ENCODE measurements at places on chromosomes 5 and 9.

DNA sequence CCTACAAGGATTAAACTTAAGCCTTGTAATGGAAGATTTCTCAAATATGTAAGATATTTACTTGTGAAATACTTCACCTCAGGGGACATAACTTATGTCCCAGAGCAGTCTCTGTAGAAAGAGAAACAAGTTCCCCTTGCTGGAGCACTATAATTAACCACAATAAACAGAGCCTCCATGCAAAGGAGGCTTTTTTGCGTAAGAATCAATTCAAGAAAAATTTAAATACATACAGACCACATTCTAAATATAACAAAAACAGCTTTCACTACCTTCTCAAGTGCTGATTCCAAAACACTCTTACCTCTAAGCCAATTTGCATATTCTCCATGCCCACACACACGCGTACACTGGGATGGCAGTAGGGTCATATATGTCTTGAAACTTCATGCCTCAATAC lies 30.7 kb upstream of the CCNB1 start:
- DNase-seq = no peak

- DNase-seq = no peak
Observed at GRCh38 chr9:110650261-110650660, 18.3 kb upstream of the MUSK start.

- peak; percentile 86 for DNase-seq
Observed at GRCh38 chr9:109903515-109904138, 123.6 kb downstream of the PALM2AKAP2 start.

GRCh38 chr9:32782476-32783167 lies 718 bp upstream of the TMEM215 start:
- peak; percentile 20 for DNase-seq

DNA sequence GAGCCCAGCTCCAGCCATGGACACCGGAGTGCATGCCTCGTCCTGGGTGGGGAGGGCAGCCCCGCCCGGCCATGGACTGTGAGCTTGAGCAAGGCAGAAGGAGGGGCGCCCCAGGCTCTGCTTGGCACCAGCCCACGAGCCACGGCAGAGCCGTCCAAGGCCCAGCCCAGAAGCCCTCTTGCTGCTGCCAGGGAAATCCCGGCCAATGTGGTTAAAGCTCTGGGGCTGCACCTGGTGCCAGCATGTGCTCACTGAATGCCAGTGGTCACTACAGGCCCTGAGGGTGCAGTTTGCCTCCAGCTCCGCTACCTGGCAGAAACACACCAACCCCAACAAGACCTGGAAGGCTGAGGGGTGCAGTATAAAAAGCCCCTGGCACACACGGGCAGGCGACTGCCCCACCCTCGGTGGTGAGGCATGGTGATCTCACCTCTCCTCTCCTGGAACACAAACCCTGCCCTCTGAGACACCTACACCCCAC lies 11.8 kb downstream of the BRD3 start:
- DNase-seq = peak; percentile 28

DNA sequence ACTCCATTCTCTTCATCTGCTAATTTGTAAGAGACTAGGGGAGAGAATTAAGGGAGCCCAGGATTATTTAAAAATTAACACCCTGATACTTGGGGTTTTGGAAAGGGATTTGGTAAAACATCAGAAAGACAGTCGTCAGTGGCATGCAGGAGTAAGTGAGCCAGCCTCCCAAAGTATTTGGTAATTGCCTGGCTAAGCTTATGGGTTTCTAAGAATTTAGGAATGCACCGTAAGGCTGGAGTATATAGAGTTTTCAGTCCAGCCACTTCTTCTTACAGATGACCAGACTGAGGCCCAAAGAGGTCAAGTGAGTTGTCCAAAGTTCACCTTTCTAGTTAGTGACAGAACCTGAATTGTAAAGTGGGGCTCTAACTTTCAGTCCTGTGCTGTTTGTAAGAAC lies 25.8 kb upstream of the NFIB start:
- DNase-seq = no peak

DNA sequence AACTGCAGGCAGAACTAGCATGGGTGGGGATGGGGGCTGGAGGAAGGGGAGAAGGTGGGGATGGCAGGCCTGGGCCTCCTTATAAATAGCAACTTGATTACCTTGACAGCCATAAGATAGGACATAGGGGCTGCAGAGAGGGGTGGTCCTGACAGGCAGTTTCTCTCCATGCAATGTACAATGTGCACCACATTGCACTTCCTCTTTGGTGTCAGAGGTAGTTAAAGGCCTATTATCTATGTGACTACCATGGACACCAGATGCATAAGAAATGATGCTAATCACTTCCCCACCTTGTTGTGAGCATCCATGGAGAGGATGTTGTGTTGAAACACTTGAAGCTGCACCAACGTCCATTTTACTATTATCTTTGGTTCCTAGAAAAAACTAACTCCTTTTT lies 20.2 kb upstream of the SUB1 start:
- no peak for DNase-seq

DNA sequence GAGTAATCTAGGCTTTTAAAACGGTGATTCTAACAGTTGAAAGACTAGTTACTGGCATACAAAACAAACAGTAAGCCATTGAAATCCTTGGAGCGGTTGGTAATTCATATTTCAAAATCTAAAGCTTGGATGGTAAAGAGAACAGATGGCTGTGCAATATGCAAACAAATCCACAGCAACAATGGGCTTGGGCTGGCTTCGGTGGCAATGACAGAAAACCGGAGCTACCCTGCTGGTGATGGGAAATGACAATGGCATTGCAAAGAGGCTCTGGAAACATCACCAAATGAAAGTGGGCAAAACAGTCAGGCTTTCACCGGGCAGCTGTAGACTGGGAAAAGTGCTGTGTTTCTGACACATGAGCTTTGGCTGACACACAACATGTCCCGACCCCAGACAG lies 42.2 kb downstream of the MED27 start:
- peak; percentile 48 for DNase-seq

GRCh38 chr5:167228134-167228533 lies 1063.3 kb upstream of the WWC1 start:
- DNase-seq = no peak

DNA sequence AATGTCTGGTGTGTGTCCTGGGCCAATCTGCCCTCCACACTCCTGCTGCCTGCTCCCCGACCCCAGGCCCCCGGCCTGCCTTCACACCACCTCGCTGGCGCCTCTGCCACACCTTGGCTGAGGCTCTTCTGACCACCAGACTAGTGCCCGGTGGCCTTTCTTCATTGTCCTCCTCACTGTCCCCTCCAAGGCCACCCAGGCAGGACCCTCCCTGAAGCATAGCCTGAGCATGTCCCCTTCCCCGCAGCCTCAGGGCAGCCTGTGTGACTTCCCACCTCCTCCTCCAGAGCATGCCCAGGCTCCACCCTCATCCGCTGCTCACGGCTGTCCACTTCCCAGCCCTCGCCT lies 154.6 kb downstream of the OLFM1 start:
- no peak for DNase-seq

- DNase-seq = peak; percentile 63
Observed at GRCh38 chr5:135578685-135579341, at the start of gene CXCL14. TSS of gene CXCL14 (minus strand) at chr5:135578991. CDS start at chr5:135578778, 213 bp downstream.

- DNase-seq = no peak
Observed at GRCh38 chr5:119449882-119450281, 2.4 kb upstream of the HSD17B4 start.

DNA sequence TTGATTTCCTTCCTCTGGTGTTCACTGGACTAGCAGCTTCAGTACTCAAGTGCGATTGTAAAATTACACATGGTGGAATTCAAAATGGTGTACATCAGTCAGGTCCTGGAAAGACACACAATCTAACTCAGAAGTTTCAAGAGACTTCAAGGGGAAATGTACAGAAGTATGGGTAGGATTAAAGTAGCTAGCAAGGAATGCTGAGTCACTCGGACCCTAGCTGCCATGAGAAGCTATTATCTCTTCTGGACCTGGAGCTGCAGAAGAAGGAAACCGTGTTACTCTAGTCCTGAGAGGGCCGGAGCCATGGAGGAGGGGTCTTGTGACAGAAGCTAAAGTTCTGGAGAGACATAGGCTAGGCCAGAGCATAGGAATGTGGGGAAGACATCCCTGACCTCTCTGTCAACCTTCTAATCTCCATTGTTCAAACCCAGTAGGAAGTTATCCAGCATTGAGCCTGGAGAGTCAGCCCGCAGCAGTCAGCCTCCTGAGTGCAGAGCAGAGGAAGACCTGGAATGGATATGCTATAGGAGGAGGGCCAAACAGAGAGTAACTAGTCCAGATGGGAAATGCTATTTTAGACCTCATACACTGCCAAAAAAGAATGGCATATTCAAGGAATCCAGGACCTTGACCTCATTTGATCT lies 84.3 kb downstream of the GHR start:
- DNase-seq = peak; percentile 33

- no peak for DNase-seq
Observed at GRCh38 chr5:163809473-163809872, 304.1 kb downstream of the MAT2B start.

DNA sequence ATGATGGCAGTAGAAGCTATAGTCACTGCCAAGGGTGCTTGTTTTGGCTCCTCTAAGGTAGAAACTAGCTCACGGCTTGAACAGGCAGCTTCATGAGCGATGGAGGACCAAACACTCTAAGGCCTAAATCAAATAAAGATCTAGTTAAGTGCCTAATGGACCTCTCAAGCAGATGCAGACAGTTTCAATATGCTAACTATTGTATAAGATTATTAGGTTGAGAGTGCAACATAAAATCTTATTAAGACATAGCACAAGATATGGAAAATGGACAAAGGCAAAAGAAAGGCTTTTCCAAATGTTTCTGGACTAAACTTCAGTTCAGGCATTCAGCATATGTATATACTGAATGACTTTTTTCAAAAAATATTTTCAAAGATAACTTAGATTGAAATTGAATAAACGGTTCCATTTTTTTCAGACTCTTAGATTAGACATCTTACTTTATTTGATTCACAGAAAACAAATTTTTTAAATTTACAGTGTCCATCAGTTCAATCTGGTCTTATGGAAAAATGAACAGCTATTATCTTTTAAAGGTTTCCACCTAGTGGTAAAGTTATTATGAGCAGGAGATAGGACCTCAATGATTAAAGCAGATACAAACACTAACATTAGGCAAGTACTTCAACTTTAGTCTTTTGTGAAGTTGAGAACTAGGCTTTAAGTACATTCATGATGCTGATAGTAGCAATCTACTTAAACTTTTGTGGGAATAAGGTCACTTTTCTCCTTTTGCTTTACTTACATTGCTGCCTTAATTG lies 1167.7 kb downstream of the MAT2B start:
- no peak for DNase-seq

- no peak for DNase-seq
Observed at GRCh38 chr5:150158170-150158949, 2.7 kb upstream of the PDGFRB start.

DNA sequence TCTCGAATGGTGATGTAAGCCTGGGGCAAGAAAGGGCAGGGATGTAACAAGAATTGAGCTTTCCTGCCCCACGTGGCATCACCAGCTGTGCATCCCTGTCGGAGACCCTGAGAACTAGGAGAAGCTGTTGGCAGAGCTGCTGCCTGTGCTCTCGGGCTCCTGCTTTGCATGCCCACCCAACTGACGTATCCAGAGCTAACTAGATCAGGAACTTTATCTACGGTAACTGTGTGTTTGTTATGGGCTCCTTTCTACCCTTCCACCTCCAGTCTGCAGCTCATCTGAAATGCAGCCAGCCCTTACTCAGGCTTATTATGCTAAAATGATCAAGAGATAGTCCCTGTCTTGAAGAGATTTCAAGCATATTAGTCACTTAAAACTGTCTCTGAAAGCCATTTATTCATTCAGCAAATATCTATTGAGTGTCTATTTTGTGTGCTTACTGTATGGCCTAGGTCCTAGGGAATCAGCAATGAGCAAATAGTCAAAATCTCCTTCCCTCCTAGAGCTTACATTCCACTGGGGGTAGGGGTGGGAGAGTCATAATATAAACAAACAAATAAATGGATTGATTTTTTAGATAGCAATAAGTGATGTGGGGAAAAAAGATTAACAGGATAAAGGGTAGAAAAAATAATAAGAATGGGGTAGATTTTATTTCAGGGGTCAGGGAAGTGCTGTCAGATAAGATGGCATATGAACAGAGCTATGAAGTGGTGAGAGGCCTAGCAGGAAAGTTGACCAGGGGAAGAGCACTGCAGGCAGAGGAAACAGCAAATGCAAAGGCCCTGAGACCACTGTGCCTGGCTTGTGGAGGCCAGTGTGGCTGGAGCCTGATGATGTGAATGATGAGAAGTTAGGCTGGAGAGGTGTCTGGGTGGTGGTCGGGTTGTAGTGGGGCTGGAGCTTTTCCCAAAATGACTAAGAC lies 118.2 kb downstream of the GALNT10 start:
- DNase-seq = no peak

- no peak for DNase-seq
Observed at GRCh38 chr5:179759581-179760551, 27.2 kb downstream of the MAML1 start.

DNA sequence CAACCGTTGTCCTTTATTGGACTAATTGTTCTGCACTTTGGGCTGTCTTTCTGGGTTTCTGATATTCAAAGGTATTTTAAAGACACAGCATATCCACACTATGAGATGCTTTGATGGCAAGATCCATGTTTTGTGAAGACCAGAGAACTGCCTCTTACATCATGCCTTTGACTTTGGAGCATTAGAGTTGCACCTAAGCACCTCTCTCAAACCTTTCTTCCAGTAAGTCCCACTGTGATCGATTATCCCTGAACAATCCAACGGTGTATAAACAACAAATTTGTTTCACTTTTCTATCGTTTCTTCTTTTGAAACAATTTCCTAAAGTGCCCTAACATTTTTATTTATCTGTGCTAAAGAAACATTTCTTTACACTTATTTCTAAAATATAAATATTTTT lies 144.4 kb downstream of the KCTD16 start:
- DNase-seq = no peak

DNA sequence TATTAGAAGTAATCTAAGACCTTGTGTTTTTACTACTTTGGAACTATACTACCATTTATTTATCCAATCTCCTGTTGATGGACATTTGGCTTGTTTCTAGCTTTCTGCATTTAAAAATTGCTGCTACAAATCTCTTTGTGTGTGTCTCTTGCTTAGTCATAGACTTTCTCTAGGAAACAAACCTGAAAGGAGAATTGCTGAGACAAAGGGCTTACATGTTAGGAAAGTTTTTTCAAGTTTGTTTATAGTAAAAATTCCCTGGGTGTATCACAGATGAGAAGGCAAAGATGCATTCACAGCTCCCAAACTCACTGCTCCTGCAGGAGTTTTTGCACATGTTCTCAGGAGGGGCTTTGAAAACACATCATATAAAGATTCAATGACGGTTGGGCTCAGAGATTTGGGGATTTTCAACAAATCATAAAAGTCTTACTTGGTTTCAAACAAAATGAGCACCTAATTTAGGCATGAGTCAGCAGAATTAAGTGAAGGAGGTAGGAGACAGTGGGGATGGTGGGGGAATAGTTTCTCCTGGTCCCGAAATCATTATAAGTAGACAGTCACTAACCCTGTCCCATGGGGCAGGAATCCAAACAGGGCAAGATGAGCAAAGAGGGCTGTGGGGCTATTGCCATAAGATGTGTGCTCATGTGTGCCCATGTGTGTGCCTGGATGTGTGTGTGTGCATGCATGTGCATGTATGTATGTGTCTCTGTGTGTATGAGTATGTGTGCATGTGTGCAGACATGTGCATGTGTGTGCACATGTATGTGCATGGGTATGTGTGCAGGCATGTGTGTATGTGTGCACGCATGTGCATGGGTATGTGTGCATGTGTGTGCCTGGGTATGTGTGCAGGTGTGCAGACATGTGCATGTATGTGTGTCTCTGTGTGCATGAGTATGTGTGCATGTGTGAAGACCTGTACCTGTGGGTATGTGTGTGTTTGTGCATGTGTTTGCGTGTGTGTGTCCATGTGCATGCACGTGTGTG lies 43.4 kb upstream of the S1PR3 start:
- no peak for DNase-seq
